ENCODE measurements at places on chromosomes 4 and X.

GRCh38 chr4:173273941-173274340 is 60.2 kb downstream of the HMGB2 start:
- no peak for DNase-seq

DNA sequence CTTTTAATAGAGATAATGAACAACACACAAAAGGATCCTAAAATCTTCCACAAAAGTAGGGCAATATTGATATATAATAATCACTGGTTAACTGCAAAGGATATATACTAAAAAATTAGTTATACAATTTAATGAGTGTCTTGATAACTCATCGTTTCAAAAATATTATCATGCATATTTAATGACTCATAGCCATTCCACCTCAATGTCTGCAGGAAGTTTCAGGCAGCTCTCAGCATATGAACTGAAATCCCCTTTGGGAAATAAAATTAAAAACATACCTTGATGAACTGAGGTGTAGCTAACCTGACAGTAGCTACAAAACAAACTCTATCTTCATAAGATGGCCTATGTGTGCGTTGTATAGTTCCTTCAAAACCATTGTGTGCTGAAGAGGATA is 62.9 kb downstream of the TMEM165 start:
- no peak for DNase-seq

DNA sequence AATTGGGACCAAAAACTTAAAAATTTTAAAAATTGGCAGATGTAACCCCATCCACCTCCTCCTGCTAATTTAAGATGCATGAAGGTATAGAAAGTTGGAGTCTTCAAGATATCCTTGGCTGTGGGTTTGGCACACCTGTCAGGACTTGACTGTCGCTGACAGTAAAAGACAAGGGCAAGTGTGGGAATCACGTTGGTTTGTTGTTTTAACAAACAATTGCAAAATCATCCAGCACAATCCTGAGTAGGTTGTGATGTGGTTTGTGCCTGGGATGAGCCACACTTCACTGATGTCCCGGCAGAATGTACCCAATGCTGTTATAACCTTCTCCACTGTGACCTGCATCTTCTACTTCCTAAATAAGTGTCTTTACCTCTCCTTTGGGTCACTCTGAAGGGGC is 24.0 kb downstream of the HOPX start:
- DNase-seq: no peak

DNA sequence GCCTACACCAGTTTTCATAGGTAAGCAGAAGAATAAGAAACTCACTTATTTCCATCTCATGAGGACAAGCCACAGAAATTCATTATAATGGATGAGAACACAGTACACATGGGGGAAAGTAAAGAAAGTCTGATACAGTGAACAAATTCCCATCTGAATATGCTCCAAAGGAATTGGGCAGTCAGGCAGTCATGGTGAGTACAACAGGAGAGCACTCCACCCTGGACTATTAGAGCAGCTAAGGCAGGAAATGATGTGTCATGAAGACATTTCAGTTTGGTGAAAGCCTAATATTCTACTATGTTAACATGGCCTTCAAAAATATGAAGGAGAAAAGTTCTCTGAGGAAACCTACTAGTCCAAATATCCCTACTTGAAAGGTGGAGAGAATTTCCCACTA is 92.0 kb upstream of the PRDX4 start:
- no peak for DNase-seq

DNA sequence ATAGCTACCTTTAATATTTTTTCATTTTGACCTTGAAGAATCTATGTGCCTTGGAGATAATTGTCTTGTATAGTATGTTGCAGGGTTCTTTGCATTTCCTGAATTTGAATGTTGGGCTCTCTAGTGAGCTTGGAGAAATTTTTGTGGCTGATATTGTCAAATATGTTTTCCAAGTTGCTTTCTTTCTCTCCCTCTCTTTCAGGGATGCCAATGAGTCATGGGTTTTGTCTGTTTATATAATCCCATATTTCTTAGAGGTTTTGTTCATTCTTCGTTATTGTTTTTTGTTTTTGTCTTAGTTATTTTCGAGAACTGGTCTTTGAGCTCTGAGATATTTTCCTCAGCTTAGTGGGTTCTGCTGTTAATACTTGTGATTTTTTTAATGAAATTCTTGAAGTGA is 20.7 kb downstream of the RAB40AL start:
- peak; percentile 38 for DNase-seq
